A172 (cell line): ENCODE measurements at places on chromosomes 7 and 10. TPM values are rescaled to one million over a fixed set of nuclear protein-coding genes. Genes with fewer than 3 reads are reported as not detected.

The CALML5 gene
- total RNA-seq = not detected in 2 replicates

The SUGCT gene
- 3.3 and 4.6 TPM in 2 replicates for total RNA-seq

The CHRM2 gene
- total RNA-seq = not detected in 2 replicates

The IGFBP3 gene
- 62.0 and 81.7 TPM in 2 replicates for total RNA-seq

The ACHE gene
- 1.5 and 2.8 TPM in 2 replicates for total RNA-seq

The OR2A7 gene
- total RNA-seq = not detected in 2 replicates

The FAM25A gene
- total RNA-seq = not detected in 2 replicates

The SCIN gene
- total RNA-seq = not detected in 2 replicates

The SPDYE8 gene
- total RNA-seq = not detected in 2 replicates

The MDFIC gene
- total RNA-seq = 25.2 and 37.7 TPM in 2 replicates

The SPRN gene
- not detected in 2 replicates for total RNA-seq

The OGDHL gene
- 3.5 and 3.6 TPM in 2 replicates for total RNA-seq

The EIF3B gene
- 228 and 229 TPM in 2 replicates for total RNA-seq

The CRYGN gene
- 1.2 TPM in 1 of 2 replicates, not detected in the other for total RNA-seq

The ZNF282 gene
- 18.0 and 19.1 TPM in 2 replicates for total RNA-seq

The SFXN3 gene
- total RNA-seq = 78.0 and 80.5 TPM in 2 replicates

The PRKCQ gene
- total RNA-seq = not detected in 2 replicates

The ARHGAP22 gene
- total RNA-seq = 6.1 and 8.2 TPM in 2 replicates
